ENCODE measurements at places on chromosomes 6 and 20.
A peak's percentile ranks its signal among the peaks of the same experiment; 100 is the strongest.

GRCh38 chr20:21719592-21720214 is 14.2 kb downstream of the PAX1 start:
- no peak for DNase-seq

- DNase-seq: no peak
Observed at GRCh38 chr6:46129291-46129628, 529 bp upstream of the ENPP4 start.

DNA sequence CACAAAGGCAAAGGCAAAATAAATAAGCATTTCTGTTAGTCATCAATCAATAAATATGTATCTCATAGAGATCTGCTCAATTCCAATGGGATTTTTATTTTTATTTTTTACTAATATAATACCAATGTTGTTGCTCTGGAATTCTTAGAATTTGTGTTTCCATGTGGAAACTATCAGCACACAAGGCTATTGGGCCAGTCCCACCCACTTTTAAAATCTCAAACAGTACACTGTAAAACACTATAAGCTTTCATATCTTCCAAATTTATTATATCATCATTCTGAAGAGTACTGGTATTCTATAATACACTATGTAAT is 563.8 kb upstream of the MARCKS start:
- DNase-seq: no peak

DNA sequence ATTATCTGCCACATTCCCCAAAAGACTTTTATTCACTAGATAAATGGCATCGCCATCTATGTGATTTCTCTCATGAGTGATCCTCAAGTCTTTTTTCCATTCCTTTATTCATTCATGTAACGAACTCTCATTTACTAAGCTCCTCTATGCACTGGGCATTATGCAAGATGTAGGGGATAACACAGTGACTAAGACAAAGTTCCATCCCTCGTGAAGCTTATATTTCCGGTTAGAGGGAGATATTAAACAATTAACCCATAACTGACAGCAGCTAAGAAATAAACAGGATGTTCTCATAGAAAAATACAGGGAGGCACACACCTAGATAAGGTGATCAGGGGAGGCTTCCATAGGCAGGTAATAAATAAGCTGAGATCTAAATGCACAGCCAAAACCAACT is 17.2 kb upstream of the PREX1 start:
- no peak for DNase-seq

- DNase-seq: peak; percentile 77
Observed at GRCh38 chr6:1604158-1605003, 5.3 kb upstream of the FOXC1 start.

- DNase-seq: no peak
Observed at GRCh38 chr20:2759143-2759542, 41.3 kb downstream of the CPXM1 start.

DNA sequence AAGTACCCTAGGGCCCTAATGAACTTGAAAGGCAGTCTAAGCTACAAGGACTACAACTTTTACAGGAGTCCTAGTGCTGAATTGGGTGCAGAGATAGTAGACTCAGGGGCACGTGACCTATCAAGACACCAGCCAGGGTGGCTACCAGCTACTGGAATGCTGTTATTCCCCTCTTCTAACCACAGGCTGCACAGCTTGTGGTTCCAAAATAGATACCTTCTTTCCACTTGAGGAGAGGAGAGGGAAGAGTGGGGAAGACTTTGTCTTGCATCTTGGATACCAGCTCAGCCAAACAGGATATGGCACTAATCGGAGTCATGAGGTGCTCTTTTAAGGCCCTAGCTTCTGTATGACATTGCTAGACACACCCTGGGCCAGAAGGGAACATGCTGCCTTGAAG is 60.0 kb upstream of the MTRF1L start:
- no peak for DNase-seq

GRCh38 chr6:31911826-31912585 is 10.1 kb upstream of the ZBTB12 start:
- no peak for DNase-seq

DNA sequence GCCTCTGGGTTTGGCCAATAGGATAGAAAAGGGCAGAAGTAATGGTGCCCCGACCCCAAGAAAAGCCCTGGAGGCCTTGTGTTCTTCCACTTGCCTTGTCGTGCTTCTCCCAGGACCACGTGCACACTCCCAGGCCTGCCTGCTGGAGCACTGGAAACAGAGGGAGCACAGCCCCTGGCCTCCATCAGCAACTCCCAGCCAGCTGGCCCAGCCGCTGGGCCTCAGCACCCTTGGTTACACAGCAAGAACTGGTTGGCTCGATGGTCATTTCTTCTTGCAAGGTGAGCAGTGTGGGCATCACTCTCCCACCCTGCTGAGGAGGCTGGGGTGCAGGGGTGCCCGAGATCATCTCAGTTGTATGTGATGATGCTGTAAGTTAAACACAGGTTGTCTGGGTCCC is 69.2 kb upstream of the CST7 start:
- no peak for DNase-seq

DNA sequence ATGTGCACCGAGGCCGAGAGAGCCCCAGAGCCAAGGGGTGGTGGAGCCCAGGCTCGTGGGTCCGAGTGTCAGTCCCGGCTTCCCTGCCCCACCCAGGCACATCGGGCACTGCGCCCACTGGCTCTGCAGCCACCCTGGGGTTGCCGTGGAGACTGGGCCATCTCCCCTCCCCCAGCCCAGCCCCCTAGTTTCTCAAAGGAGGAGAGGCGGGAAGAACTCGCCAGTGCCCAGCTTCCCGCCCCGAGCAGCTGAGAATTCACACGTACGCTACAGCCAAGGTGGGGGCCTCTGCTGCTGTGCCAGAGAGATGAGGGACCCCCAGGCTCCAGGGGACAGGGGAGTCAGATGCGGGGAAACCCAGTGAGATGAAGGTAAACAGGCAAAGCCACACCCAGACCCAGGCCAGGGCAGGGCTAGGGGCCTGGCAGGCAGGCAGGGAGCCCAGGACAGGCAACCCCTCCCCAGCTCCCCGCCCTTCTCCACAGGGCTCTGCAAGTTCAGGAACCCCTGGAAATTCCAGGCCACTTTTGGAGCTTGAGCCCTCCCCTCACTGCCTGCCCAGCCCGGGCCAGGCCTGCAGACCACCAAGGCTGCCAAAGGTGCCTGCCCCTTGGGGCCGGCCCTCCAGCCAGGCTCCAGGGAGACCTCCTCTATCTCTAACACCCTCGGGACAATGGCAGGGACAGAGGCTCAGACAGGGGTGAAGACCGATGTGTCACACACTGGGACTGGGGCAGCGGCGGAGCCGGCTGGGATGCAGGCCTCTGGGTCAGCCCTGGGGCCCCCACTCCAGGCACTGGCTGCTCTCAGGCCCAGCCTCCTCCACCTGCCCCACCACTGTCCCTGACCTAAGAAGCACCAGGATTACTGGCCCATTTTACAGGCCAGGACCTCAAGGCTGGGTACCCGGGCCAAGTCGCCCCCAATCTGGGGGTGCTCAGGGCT is 6.0 kb downstream of the LAMA5 start:
- peak; percentile 64 for DNase-seq

- DNase-seq: no peak
Observed at GRCh38 chr6:12312736-12313135, 22.6 kb downstream of the EDN1 start.

DNA sequence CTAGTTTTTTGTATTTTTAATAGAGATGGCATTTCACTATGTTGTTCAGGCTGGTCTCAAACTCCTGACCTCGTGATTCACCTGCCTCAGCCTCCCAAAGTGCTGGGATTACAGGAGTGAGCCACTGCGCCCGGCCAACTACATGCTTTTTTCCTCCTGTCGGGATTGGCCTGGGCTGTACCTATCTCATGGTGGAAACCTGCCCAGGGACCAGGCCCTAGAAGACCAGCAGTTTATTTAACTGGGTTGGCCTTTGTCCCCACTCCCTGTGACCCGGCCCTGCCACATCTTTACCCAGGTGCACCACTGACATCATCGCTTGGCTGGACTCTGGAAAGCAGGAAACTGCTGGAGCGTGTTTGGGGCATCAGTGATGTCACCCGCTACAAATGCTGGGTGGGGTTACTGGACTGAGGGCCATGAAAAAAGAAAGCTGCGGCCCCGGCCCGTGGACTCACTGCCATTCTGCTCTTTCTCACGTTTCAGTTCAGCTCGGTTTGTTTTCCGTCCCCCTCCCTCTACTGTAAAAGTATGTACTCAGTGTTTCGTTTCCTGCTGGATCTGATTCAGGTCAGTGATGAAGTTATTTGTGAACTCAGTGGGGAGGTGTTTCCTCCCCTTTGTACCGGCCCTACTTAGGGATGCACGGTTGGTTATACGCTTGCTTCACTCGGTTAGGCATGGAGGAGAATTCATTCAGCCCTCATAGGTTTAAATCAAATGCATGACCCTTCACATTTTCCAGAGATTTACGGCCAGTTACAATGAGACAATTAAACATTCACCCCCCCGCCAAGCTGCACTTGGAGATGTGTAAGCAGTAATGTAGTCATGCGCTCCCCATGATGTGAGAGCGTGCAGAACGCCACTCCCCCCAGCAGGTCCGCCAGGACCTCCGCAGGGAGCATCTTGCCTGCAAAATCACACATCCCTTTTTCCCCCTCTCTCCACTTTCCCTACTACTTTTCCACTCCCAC is 179.3 kb downstream of the MTHFD1L start:
- peak; percentile 73 for DNase-seq

- no peak for DNase-seq
Observed at GRCh38 chr6:134532694-134533624, 215.0 kb upstream of the SGK1 start.

DNA sequence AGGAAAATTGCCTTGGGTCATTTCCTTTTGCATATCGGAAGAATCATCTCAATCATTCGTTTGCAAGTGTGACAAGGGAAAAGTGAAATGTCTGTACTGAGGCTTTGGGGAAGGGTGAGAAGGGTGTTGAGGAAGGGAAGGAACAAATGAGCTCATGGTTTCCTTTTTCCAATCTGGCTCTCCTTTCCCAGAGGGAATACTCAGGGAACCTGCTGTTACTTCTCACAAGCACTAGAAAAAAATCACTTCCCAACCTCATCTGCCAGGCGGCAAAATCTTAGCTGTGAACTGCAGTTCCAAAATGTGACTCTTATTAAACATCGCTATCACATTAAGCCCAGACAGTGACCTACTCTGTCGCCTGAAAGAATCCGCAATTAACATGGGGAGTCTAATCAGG is 258.1 kb downstream of the ZNF217 start:
- DNase-seq: no peak

DNA sequence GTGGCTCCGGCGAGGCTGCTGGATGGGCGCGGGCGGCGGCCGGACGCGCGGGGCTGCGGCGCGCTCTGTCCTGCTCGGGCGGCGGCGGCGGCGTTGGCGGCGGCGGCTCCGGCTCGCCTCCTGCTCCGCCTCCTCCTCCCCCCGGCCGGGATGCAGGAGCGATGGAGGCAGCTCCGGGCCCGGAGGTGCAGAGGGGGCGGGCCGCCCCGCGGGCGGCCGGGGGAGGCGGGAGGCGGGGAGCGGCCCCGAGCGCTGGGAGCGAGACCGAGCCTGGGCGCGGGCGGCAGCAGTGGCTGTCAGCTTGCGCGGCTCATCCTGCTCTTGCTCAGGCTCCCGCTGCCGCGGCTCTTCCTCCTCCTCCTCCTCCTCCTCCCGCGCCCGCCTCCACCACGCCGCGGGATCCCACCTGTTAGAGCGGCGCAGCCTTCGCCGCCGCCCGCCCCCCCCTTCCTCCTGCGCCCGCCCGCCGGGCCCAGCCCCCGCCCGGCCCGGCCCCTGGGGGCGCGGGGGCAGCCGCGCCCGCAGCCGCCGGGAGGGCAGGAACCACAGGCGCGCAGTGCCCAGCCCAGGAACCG is at the start of gene NOL4L:
TSS of gene NOL4L (minus strand) at position 323 of the 575 bp plus-strand sequence. CDS start 443 bp downstream, outside the sequence.
- DNase-seq: no peak

DNA sequence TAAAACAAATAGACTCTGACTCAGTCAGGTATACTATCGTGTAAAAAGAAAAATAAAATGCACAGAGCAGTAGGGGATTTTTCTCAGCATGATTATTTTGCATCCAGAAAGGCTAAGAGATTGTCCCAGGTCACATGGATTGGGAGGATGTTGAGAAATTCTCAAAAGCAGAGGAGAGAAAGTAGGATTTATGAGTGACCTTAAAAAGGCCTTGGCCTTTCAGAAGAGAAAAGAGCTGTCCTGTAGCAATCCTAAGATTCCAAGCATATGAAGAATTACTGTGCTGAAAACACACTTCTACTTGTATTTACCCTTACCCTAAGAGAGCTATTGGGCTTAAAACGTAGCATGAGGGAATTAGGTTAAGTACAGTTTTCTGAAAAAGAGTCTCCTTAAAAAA is 149.7 kb upstream of the ENPP5 start:
- DNase-seq: no peak

DNA sequence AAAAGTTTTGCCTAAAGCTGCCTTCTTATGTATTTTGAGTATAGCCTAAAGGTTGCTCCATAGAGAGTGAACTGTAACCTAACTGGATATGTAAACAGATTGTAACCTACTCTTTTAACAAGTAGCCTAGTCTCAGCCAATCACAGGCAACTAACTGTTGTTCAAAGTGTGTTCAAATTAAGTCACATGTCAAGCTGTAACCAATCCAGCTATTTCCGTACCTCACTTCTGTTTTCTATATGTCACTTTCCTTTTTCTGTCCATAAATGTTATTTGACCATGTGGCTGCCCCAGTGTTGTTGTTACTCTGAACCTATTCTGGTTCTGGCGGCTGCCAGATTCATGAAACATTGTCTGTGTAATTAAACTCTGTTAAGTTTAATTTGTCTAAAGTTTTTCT is 47.4 kb upstream of the RNGTT start:
- DNase-seq: no peak

DNA sequence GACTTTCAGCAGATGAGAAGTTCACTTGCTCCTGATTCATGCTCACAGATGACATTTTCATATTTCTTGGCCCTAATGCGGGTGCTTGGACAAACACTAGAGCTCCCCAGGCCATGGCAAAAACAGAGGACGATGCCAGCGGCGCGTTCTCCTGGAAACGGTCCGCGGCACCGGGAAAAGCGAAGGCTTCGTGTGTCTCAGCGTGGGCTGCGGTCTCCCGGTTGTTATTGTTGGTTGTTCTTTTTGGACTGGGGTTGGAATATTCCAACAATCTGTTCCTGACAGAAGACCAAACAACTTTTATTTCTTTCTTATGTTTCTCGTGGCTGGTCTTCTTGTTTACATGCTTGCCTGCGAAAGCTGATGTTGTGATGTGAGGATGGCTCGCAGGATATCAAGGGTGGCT is 46.8 kb upstream of the NEDD9 start:
- DNase-seq: no peak

DNA sequence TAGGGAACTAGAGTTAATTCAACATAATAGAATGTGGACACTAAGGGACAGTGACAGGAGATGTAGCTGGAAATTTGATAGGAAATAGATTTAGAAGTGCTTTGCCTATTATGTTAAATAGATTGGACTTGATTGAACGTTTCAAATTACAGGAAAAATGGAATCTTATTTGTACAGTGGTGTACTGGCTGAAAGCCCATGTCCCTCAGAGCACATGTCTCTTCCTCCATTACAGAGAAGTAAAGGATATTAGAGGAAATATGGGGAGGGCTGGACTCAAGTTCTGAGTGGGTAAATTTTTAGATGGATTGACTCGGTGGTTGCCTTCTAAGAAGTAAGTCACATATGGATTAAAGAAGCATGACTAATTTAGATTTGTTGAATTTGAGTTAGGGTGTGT is 11.4 kb downstream of the PKIB start:
- no peak for DNase-seq

Data from left hindlimb (tissue), 1 donor.